ENCODE measurements at places on chromosomes 2 and 18.

GRCh38 chr2:5982193-5982902 is 290.2 kb downstream of the SOX11 start:
- DNase-seq, result no peak

- no peak for DNase-seq
Measured at GRCh38 chr18:79528316-79528695, 132.6 kb downstream of the NFATC1 start.

DNA sequence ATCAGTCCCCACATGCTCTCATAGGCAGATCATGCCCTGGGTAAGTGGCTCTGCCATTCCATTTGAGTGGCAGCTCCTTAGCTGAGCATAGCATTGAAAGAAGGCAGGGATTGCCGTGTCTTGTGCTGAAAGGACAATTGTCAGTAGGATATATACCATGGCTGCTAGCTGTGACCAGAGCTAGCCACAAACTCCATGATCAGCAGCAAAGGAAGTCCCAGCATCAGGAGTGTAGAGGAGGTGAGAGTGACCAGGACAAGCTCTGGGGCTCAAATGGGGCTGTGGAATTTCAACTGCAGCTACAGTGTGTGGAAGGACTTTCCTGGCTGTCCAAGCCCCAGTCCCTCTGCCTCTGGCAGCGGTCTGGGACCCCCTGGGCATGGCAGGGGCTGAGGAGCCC is 54.4 kb upstream of the LGALSL start:
- no peak for DNase-seq

GRCh38 chr2:33605056-33605455 is 6.0 kb upstream of the FAM98A start:
- DNase-seq, result no peak

GRCh38 chr2:10332402-10333246 is 29.9 kb downstream of the HPCAL1 start:
- no peak for DNase-seq

DNA sequence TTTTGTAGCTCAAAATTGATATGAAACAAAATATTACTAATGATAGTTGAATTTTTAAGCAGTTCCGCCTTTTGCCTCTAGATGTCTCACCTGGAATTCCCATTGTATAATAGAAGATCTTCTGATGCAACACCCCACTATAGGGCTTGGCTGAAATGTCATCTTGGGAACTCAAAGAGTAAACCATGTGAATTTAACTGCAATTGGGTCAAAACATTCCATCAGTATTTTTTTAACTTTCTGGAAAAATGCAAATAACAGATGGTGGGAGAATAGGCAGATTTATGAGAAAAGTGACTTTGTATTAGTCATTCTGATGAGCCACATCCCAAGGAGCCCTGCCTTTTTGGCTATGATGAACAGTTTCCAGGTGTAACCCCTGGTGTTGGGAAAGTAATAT is 489.9 kb downstream of the NYAP2 start:
- DNase-seq, result peak; percentile 88

- DNase-seq, result no peak
Measured at GRCh38 chr2:167293172-167293781, 405.0 kb downstream of the XIRP2 start.

DNA sequence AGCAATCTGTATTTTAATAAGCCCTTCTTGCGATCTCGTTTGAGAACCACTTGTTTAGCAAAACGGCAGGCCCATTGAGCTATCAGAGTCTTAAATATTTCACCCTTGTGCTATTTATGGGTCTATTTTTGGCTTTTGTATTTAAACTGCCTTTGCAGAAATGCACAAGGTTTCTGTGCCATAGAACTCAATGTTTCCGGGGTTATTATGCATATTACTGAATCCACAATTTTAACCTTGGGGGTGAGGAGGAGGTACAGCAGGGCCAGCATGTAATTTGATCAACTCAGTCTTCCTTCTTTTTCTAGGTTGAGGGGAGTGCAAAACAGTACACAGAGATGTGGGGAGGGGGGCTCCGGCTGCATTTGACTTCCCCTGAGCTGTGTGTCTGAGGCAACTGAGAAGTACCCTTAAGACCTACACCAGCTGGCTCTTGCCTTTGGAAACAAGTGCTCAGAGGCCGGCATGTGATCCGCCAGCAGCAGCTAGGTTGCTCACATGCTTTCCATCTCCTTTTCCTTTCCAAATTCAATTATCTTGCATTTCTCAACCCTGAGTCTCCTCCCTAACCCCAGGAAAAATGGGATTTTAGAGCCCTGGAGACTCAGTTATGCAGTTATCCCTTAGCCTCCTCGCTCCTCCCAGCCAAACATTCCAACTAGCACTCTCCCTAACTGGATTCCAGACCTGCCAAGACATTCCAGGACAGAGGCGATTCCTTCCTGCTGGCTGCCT is 103.0 kb downstream of the HNRNPLL start:
- DNase-seq, result no peak

- no peak for DNase-seq
Measured at GRCh38 chr18:3902676-3903075, 452.7 kb downstream of the TGIF1 start.
